ENCODE measurements at places on chromosomes 11 and 22. TPM values are rescaled to one million over a fixed set of nuclear protein-coding genes. Genes with fewer than 3 reads are reported as not detected.

Gene OR8H1
- total RNA-seq: not detected

Gene P2RY2
- total RNA-seq: 1.2 TPM

Gene DRG1
- total RNA-seq: 53.0 TPM

Gene MMP7
- total RNA-seq: 9.2 TPM

Gene TIMM10B
- 26.4 TPM for total RNA-seq

Gene SUSD2
- total RNA-seq: 0.34 TPM

Gene INSC
- not detected for total RNA-seq

Measured in dermis blood vessel endothelial cell (primary cell).